Naive thymus-derived CD4-positive, alpha-beta T cell (primary cell): ENCODE measurements at places on chromosomes 5 and 9. TPM values are rescaled to one million over a fixed set of nuclear protein-coding genes. Genes with fewer than 3 reads are reported as not detected.

DNA sequence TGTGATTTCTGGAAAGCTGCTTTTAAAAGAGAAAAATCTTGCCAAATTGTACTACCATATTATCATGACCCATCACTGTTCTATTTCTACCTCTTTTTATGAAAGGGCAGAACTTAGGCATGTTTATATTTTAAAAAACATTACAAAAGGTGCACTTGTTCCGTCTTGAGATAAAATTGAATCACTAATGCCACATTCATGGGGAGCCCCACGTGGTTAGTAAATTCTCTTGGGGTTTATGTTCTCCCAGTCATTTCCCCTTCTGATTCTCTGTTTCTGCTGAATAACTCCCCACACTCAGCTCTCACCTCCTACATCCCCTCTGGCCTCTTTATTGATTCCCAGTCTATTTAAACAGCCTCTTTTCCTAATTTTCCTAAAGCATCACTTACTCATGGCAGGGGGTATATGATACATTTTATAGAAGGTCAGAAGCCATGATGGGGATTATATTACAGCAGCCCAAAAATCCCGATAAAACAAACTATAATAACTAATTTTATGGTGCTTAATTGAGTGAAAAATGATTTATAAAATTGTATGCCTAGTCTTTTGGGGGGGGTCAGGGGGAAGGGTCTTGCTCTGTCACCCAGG is 19.7 kb upstream of the VLDLR start:
- DNase-seq: no peak

EMB gene
- total RNA-seq: 159 TPM

DNA sequence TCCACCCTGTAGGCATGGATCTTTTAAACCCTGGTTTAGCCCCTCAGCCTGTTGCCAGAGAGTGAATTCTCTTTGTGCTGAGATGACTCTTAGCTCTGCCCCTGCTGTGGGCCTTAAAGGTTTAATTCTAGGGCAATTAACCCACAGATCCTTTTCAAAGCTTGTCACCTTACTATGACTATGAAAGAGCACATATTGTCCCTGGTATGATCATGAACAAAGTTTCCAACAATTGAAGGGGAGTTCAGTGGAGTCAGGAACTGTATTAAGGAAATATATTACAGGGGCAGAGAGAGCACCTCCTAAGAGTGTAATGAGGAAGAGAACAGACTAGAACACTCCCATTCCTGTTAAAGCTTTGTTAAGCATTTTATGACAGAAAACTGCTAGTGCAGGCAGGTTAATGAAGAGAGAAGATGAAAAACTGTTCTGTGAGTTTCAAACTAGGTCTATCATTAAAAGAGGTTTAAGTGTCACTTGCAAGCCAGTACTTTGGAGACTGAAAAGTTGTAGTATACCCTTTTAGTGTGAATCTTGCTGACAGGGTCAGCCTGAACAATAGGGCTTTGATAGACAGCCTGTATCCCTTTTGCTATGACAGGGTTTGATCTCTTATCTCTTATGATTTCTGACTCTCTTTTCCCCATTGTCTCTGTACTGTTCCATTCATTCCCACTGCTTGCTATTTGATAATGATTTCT is 104.2 kb upstream of the ELL2 start:
- no peak for DNase-seq

DNA sequence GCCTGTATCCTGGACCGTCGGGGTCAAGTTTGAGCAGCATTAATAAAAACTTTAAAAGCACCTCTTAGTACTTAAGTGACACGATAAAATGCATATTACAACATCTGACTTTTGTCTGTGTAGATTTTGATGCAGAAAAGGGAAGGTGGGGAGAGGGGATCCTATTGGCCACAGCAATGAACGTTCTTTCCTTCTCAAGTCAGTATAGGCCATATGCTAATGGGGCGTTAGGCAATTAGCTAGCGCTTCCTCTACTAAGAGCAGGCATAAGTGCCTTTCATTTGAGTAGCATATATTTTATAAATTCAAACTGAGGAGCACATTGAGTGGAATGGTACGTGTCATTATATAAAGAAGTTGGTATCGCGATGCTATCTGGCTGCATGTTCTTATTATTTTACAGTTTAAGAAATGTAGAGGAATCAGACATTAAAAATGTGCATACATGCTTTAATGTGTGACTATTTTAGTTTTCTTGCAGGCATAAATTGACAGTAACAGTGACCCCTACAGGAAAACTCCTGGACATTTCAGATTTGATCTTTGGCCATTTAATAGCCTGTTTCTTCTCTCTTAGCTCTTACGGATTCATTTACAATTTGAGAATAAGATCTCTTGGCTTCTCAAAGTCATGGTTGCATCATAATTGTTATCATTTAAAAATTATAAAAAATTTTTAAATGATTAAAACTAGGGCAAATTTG is 1.1 kb upstream of the GNA14 start:
- DNase-seq: no peak

GRCh38 chr9:4987961-4988421 is 2.9 kb downstream of the JAK2 start:
- DNase-seq: peak; percentile 63

DNA sequence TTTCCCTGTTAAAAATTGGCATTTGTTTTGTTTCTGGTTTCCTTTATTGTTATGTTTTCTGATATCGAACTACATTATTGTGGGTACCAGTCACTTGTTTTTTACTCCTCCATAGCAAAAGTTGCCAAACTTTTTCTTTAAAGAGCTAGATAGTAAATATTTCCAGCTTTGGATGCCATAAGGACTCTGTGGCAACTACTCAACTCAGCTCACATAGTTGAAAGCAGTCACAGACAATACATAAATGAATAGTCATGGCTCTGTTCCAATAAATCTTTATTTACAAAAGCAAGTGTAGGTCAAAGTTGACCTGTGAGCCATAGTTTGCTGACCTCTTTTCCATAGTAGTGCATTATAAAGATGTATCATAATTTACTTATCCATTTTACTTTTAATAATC is 305.0 kb downstream of the RASEF start:
- DNase-seq: no peak
